Vagina (tissue), 2 donors: ENCODE measurements at places on chromosomes 7 and 10.

DNA sequence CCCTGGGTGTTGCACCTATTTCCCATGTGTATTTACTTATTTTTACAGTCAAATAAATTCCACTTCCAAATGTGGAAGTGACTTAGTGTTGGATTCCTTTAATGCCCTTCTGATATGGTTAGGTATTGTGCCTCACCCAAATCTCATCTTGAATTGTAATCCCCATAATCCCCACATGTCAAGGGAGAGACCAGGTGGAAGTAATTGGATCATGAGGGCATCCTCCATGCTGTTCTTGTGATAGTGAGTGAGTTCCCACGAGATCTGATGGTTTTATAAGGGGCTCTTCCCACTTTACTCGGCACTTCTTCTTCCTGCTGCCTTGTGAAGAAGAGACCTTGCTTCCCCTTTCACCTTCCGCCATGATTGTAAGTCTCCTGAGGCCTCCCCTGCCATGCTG, 136.9 kb downstream of the SNX10 start:
- no peak for DNase-seq

DNA sequence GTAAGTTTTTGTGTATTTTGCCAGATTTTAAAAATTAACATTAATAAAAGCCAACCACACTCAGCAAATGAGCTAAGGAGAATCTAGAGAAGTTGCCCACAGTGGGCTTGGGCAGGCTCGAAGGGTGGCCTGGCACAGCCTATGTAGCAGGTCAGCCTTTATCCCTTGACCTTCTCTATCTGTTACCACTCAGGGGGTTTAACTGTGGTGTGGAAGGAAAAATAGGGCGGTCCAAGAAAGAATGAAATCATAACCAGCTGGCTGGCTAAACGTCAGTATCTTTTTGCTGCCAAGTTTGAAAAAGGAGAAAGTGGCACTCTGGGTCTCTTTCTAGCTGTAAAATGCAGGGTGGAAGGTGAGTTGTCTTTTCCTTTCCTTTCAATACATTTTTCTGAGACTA, 130.3 kb upstream of the ASAH2 start:
- no peak for DNase-seq

- no peak for DNase-seq
Observed at GRCh38 chr10:31961277-31962074, 32.8 kb upstream of the ARHGAP12 start.

DNA sequence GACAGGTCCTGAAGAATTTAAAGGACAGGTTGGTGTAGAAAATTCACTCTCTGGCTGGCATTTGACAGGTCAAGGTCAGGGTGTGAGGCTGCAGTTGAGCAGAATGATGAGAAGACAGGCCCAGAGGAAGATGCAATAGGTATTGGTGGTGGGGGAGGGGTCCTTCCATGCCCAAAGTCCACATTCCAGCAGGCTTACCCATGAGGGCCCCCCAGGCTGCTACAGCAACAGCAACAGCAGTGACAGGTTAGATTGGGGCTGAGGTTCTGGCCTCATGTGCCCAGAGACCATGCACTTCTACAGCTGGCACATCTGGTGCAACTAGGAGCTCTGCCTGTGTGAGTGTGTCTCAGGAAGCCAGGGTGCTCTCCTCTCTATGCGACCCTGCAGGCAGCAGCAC, 223.5 kb upstream of the GHITM start:
- no peak for DNase-seq

DNA sequence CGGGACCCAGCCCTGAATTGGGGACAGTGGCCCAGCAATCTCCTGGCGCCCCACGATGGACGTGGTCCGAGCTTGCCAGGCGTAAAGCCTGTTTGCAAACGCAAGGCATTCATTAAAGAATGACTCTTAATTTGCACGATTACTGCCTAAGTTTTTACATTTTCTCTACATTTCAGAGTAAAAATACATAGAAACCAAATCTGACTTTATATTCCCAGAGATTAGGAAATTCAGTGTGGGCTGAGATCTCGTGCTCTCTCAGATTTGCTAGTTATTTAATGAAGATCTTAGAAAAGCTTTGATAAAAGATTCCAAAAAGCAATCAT, 337 bp upstream of the CCDC3 start:
- no peak for DNase-seq

DNA sequence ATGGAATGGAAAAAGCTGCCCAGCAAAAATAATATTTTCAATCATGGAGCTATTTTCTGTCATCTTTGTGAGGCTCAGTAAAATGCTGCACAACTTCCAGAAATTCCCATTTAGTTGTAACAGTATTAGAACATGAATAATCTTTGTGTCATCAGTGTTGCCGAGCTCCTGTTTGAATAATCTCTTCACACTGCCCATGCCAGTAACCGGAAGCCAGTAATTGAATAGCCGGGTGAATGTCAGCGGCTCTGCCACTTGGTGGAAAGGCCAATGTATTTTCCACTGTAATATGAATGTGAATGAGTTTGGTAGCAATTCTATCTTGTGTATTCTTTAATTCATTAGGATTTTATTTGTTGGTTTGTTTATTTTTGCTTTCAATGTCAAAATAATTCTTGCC, 172.5 kb upstream of the INSYN2A start:
- no peak for DNase-seq

DNA sequence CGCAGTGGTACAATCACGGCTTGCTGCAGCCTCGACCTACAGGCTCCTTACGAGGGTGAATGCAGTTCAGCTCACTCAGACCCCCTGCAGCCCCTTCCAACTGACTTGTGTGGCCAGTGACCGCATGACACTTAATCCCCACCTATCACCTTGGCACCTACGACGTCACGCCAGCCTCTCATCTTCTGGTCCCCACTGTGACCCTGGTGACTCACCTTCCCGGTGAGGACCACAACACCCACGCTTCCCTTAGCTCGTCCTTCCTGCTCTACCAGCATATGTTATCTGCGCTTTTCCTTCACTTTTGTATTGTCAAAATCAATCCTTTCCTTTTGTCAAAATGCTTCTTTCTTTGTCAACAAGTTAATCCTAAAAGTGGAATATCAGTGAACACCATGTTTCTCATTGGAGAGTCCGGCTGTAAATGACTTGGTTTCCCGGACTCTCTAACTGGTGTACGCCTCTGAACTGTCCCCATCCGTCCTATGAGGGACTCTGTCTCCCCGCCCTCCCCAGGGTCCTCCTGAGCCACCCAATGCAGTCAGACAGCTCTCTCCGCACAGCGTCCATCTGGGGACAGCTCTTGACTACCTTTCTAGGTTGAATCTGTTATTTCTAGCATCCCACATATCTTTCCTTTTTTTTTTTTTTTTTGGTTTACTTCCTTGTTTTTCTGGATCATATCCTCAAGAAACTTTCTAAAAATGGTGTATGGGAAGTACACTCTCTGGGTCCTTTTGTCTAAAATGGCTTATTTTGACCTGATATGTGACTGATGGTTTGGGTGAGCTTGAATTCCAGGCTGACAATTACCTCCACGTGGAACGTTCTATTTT, 37.3 kb downstream of the CFAP46 start:
- no peak for DNase-seq

GRCh38 chr10:24988831-24989640, 26.9 kb downstream of the ENKUR start:
- DNase-seq = no peak

DNA sequence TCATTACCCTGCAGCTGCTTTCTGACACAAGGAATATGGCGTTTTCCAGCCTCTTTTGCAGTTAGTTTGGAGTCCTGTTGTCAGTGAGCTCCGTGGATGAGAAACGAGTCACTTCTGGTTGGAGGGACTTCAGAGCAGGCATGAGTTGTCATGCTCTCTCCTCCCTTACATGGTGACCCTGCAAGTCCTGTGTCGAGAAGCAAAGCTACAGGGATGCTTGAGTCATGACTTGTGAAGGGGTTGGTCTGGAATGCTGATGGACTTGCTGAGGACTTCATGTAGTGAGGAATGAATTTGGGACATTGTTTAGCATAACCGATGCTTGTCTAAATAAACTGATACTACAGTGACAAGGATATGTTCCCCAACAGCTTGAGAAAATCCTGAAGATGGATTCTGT, 108.8 kb downstream of the ADCYAP1R1 start:
- DNase-seq = no peak

DNA sequence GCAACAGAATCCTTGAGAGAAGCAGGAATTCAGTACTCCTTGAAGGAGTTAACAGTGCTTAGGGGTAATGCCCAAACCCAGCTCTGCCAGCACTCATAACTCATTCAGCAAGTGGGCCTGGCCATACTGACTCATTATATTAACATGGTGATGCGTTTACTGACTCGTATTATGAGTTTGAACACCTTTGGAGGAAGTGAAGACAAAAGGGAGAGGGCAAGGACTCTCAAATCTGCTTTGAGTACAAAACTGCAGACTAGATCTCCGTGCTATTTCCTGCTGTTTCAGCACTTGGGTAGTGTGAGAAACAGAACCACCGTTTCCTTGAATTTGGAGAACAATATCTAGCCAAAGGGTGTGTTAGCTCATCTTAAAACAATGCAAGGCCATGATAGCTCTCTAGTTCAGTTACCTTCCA, 30.8 kb downstream of the SLC16A9 start:
- DNase-seq = no peak

DNA sequence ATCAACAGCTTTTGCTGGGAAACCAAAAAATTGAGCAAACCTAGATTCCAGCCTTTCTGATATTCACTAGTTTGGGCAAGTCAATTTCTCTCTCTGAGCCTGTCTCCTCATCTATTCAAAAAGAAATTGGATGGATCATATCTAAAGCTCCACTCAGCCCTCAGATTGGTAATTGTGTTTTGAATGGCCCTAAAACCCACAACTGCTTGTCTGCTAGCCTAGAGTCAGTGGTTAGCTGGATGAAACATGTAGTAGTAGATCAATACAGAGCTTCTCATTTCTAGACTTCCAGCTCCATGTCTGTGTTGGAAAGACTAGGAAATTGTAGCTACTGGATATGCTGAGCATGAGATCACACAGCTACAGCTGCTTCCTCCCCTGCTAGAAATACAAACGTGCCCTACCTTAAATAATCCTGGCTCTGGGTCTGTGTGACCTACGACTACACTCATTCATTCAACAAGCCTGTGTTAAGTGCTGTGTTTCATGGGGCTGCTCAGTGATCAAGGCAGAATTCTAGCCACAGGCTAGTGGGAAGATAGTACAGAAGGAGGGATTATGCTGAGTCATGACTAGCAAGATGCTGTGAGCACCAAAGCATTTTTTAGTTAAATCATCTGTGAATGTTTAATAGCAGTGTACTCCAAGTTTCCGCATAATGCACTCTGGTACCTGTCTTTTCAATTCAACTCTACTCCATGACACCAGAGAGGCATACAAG, 15.7 kb downstream of the DNTT start:
- no peak for DNase-seq

DNA sequence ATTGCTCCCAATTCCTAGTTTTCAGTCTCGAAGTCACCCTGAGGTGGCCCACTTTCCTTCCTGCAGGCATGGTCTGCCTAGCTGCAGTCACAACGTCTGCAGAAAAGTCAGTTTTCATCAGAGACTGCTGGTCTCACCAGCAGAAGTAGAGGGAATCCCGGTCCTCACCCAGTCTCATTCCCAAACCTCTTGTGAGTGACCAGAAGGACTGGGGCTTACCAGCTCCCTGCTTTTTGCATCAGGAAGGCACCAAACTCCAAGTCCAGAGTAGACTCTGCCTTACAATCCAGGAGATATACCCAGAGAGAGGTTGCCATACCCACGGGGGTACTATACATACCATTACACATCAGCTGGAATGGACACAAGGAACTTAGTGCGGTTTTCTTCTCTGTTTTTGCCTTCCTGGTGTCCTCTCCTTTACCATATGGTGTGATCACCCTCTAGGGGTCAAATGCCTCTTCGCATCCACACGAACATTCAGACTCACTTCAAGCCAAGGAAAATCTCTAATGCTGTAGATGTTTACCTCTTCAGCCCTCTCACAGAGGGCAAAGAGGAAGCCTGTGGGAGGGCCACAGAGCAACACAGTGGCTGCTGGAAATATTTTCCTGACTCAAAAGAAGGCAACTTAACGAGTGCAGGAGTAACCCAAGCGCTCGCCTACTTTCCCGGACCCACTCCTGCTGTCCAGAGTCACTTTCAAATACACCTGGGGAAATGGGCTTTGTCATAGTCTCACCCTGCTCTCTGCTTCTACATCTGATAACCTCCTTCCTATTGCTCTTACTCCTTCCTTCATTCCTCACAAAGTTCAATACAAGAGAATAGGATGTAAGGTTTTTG, 220.9 kb downstream of the C7orf25 start:
- DNase-seq = no peak

GRCh38 chr10:85925201-85925750, 441.3 kb downstream of the GRID1 start:
- DNase-seq = no peak

GRCh38 chr7:42972699-42973500, 40.7 kb downstream of the MRPL32 start:
- DNase-seq = peak; percentile 94

DNA sequence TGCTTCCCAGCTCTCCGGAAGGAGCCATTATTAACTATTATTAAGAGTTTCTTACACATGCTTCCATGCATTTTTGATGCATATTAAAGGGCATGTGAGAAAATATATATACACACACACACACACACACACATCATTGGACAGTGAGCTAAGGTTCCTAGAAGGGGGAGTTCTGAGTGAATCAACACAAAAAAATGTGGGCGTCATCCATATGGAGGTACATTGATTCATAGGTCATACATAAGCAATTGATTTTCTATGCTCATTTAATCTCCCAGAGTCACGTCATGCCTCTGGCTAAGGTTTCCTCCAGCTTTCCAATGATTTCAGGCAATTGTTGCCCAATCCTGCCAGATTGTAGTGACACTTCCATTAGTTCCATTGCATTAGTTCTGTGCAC, 269.4 kb downstream of the DNAJB9 start:
- no peak for DNase-seq

DNA sequence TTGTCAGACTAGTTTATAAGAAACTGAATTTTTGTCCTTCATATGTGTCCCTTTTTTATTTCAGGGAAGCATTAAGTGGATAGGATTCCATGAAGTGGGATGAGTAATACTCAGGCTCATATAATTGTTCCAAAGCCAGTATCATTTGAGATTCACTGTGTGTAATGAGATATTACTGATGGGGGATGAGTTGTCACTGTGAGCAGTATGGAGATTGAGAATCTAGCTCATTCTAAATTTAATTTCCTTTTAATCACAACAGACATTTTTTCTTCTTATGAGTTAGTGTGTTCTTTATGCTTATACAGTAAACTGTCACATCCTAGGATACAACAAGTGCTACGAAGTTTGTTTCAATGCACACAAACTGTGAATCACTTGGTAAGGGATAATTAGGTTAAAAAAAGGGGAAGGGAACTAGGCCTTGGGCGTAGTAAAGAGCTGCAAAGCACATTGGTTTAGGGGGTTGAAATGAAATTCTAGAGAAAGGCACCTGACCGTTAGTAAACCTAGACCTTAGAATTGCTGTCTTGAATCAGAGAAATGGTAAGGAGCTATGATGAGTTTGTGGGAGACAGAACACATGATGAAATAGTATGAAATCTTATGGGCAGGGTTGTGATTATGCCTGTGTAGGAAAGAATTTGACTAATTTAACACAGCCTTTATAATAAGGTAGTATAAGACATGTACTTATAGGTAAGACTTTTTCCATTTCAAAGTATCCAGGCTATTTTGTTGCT, 153.4 kb downstream of the MLLT10 start:
- no peak for DNase-seq

- no peak for DNase-seq
Observed at GRCh38 chr7:105611856-105612775, 30.8 kb upstream of the EFCAB10 start.

GRCh38 chr7:117648203-117648866, 168.5 kb downstream of the CFTR start:
- DNase-seq = no peak

- peak; percentile 58 for DNase-seq
Observed at GRCh38 chr10:48550071-48550691, 54.7 kb downstream of the ARHGAP22 start.
